ENCODE measurements at places on chromosomes 6 and 20.
A peak's percentile ranks its signal among the peaks of the same experiment; 100 is the strongest.

DNA sequence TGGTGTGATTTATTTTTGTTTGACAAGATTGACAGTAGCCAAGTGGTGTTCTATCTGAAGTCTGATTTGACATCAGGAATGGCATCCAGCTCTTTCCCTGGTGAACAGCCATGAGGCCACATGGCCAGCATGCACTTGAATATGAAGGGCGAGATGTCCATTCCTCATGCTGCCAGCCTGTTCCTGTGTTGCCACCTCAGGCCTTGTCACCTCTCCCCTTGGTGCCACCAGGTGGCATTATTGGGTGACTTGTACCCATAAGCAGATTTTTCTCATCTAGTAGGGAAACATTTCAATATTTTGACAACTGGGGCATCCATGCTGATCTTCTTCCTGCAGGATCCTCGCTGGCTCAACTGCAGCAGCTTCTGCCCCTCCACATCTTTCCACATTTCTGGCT lies 199.1 kb downstream of the ERMARD start:
- DNase-seq, result peak; percentile 43

- DNase-seq, result no peak
Measured at GRCh38 chr6:17580518-17581048, 19.5 kb upstream of the FAM8A1 start.

- DNase-seq, result no peak
Measured at GRCh38 chr20:45036044-45036755, 64.7 kb downstream of the KCNS1 start.

DNA sequence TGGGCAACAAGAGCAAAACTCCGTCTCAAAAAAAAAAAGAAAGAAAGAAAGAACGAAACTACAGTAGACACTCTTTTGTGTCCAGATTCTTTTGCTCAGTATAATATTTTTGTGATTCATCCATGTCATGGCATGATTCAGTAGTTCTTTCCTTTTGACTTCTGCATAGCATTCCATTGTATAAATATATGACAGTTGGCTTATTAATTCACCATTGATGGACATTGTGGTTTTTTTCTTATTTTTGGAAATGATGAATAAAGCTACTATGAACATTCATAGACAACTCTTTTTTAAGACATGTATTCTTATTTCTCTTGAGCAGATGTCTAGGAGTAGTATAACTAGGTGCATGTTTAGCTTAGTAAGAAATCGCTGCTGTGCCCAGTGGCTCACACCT lies 10.3 kb upstream of the IER3 start:
- no peak for DNase-seq

DNA sequence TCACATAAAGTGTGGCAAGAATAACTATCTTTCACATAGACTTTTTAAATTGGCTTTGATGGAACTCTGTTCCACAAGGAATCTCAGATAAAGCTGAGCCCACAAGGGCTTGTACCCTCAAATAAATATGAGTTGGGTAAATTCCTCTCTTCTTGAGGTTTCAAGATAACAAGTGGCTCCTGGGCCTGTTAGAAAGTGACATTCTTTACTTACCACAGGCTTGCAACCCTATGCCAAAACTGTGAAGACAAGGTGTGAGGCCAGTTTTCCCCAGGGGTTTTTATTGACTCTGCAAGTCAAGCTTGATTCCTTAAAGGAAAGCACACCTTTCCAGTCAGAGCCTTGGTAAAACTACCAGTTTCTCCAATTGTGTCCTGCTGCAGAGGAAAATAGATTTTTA lies 664.8 kb upstream of the GJE1 start:
- no peak for DNase-seq

GRCh38 chr6:14796974-14797762 lies 448.7 kb upstream of the JARID2 start:
- no peak for DNase-seq

- no peak for DNase-seq
Measured at GRCh38 chr6:21592953-21593352, 598 bp upstream of the SOX4 start.

GRCh38 chr6:87182940-87183339 lies 27.6 kb downstream of the ZNF292 start:
- no peak for DNase-seq

- no peak for DNase-seq
Measured at GRCh38 chr20:35845561-35845960, 73.7 kb downstream of the PHF20 start.

GRCh38 chr6:140182821-140183220 lies 808.4 kb upstream of the CITED2 start:
- no peak for DNase-seq

GRCh38 chr6:39049575-39050283 lies 1.1 kb downstream of the GLP1R start:
- no peak for DNase-seq

- DNase-seq, result no peak
Measured at GRCh38 chr6:22627644-22628043, 58.3 kb downstream of the HDGFL1 start.

Data from NCI-H1694 treated with DMSO at 0.1 percent for 48 hours (cell line).